Upper lobe of right lung (tissue), 1 donor: ENCODE measurements at places on chromosomes 7 and 10. TPM values are rescaled to one million over a fixed set of nuclear protein-coding genes. Genes with fewer than 3 reads are reported as not detected.

Gene GRID2IP
- total RNA-seq: 0.46 TPM

Gene AGFG2
- 36.0 TPM for total RNA-seq

Gene UNCX
- total RNA-seq: not detected

- no peak for DNase-seq
- H3K36me3 ChIP-seq: no peaks in the 10 kb centered on the region
- H3K27ac ChIP-seq: no peak overlapping the region
- H3K4me1 ChIP-seq: no peaks in the 10 kb centered on the region
- H3K4me3 ChIP-seq: no peak overlapping the region
- H3K27me3 ChIP-seq: no peaks in the 10 kb centered on the region
These were observed 3.1 kb downstream of the ELAPOR2 start for GRCh38 chr7:87056346-87056745.

GRCh38 chr10:19708031-19708430, 108.2 kb upstream of the PLXDC2 start:
- H3K4me3 ChIP-seq: no peak overlapping the region
- H3K4me1 ChIP-seq: no peaks in the 10 kb centered on the region
- no peak for DNase-seq
- H3K36me3 ChIP-seq: no peaks in the 10 kb centered on the region

- no peaks in the 10 kb centered on the region for H3K27me3 ChIP-seq
- no peaks in the 10 kb centered on the region for H3K36me3 ChIP-seq
- H3K4me3 ChIP-seq: no peak overlapping the region
- H3K27ac ChIP-seq: peak overlapping the region; percentile 4
These were observed 134.3 kb upstream of the ASAH2 start for GRCh38 chr10:50385624-50386023.

DNA sequence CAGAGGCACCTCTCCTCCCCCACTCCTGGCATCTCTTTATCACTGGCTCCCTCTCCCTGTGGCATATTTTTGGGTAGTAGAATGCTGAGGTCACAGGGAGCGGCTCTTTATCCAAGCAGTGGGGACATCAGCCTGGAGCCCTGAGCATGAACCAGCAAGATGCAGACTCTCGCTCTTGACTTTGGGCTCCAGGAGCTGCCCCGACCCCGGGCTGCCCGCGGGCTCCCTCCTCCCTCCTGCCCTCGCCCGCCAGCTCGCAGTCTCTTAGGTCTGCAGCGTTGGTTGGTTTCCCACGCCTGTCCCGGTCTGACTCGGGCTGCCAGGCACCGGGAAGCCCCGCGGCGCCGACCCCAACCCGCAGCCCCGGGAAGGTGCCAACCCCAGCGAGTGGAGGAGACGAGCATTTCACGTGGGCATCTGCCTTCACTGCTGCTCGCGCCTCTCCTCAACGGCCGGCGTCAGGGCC, 1.3 kb downstream of the INSYN2A start:
- DNase-seq: no peak
- peaks cover 16% of the 10 kb centered on the region for H3K4me1 ChIP-seq
- peak overlapping the region; percentile 40 for H3K4me3 ChIP-seq

DNA sequence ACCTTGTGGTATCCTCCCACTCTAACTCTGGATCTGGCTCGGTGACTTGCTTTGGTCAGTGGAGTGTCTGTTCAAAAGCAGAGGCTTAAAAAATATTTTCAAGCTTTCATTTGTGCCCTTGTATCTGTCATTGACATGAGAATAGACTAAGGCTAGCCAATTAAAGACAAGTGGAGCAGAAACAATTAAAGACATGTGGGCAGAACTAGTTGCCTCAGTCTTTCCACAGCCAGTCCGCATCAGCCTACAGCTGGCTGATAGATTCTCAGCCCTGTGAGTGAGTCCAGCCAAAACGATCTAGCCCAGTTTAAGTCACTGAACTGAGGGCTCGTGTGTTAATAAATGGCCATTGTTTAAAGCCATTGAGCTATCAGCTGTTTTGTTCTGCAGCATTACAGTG, 185.2 kb upstream of the DGKB start:
- no peak overlapping the region for H3K27ac ChIP-seq
- H3K4me3 ChIP-seq: no peak overlapping the region
- no peaks in the 10 kb centered on the region for H3K4me1 ChIP-seq
- no peak for DNase-seq
- H3K36me3 ChIP-seq: no peaks in the 10 kb centered on the region

DNA sequence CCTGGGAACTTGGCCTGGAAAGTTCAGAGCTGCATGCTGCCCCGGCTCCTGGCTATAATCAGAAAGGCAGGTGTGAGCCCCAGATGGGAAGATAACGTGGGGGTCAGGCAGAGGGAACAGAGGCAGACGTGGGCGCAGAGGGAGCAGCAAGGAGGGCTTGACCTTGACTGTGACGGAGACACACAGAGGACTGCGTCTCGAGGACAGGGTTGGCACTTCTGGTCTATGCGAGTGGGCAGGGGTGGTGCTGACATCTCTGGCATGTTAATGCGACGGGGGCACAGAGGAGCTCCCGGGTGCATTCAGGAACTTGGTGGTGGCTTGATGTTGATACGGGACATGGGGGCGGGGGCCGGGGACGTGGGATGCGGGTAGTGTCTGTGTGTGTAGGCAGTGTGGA, 232.1 kb upstream of the GRB10 start:
- H3K36me3 ChIP-seq: no peaks in the 10 kb centered on the region
- no peaks in the 10 kb centered on the region for H3K27me3 ChIP-seq
- H3K4me3 ChIP-seq: no peak overlapping the region
- H3K4me1 ChIP-seq: no peaks in the 10 kb centered on the region
- H3K27ac ChIP-seq: no peak overlapping the region

DNA sequence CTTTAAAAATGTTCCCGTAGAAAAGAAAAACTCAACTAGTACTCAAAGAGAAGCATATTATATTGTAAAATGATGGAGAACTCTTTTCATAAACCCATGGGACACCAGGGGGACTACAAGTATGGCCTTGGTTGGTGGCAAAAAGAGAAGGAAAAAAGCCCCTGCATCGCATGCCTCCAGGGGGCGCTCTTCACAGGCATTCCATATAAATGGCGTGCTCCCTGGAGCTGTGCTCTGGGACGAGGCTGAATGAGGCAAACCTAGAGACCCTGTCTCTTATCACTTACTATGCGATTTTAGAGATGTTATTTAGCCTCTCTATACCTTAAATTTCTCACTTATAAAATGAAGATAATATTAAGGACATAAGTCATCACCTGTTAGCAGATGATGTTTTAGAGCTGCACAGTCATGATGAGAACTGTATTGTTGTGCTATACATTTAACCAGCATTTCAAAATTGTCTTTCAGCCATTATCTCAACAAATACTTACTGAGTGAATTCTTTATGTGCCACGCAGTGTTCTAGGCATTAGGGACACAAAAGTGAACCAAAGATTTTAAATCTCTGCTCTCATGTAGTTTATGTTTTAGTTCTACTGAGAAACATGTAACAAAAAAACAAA, 105.8 kb downstream of the ARHGAP21 start:
- H3K4me1 ChIP-seq: no peaks in the 10 kb centered on the region
- H3K4me3 ChIP-seq: no peak overlapping the region
- H3K27me3 ChIP-seq: no peaks in the 10 kb centered on the region
- DNase-seq: peak; percentile 69
- peaks cover 21% of the 10 kb centered on the region for H3K36me3 ChIP-seq
